Globus pallidus (tissue), 1 donor: ENCODE measurements at places on chromosomes 11 and 22.

DNA sequence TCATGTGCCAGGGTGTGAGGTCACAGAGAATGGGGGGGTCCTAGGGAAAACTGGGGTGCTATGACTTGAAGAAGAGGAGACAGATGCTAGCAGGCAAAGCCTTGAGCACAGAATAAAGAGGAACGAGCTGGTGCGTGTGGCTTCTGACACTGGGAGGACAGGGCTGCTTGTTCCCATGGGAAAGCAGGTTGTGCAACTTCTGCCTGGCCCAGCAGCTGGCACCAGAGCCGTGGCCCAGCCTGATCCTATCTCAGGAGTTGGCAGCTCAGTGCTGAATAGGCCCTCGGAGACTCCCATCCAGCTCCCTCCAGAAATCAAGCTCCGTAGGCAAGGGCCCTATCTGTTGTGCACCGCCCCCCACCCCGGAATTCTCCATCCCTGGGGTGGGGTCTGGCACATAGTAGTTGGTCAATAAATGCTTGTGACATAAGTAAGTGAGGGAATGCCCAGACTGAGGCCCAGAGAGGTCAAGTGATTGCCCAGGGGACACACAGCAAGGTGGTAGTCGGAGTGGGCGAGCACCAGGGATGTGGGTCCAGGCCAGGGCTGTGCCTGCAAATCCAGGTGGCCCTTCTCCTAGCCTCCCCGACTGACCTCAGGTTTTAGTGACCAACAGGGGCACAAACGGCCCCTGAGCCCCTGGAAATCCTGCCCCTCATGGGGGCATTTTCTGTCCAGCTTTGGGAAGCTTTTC is 19.5 kb upstream of the FADD start:
- no peak for DNase-seq

DNA sequence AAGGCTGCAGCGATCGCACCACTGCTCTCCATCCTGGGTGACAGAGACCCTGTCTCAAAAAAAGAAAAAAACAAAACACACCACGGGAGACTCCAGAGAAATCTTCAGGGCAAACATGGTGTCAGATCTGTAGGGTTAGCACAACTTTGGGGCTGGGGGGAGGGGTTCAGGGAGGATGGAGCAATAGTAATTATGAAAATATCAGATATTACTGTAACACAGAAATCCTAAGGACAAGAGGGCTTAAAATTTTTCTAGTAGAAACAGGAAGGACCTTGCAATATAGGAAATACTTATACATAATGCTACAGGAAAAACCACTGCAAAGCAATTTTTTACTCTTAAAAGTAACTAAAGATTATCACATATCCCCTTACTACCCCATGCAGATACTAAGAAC is 13.8 kb downstream of the EIF4ENIF1 start:
- no peak for DNase-seq

DNA sequence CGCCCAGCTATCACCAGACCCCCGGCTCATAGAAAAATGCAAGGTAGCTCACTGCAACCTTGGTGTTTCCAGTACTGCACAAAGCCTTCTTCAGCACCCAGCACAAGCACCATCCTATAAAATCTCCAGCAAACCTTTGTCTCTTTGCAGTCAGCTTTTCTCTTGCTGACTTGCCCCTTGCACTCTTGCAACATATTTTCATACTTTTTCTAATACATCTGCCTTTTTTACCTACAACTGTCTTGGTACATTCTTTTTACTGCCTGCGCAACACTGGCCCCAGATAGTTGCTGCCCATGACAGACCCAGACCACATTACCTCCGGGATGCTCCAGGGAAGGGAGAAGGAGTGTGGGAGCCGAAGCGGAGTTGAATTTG is 142.4 kb downstream of the MPPED1 start:
- DNase-seq, result no peak

GRCh38 chr11:45926536-45927331 is 4.3 kb downstream of the LARGE2 start:
- no peak for DNase-seq

- DNase-seq, result no peak
Measured at GRCh38 chr22:23478175-23478574, 101.9 kb downstream of the IGLL1 start.

DNA sequence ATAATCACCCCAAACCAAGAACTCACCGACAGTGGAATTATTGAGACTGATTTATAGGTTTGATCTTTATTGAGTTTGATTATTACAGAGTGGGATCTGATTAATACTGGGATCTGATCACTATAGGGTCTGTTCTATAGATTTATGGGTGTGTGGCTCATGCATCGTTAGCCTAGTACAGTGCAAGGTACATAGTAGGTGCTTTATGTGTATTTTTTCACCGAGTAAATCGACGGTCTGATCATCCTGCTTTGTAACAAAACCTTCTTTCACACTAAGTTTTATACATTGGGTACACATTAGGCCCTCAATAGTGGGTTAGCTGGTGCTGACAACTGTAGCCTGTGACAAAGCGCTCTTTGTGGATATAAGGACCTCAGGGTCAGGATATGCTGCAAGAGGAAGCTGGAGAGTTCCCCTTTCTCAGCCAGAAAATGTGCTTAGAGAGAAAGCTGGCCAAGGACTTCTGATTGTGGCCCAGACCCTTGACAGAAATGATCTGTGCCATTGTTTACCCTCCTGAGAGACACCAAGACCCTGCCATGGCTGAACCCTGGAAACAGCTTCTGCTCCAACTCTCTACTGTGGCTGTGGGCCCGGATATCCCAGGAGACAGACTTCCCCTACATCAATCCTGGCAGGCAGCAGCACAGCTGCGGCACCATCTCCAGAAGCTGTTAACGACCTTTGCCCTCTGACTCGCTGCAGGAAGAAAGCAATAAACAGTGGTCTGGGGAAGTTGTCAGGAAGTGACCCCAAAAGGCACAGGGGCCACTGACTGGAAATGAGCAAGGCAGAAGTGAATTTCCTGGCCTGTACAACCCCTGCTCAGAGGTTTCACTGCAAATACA is 16.1 kb upstream of the TPP1 start:
- DNase-seq, result peak; percentile 82

GRCh38 chr11:111604392-111605009 is 2.3 kb downstream of the SIK2 start:
- DNase-seq, result peak; percentile 80

GRCh38 chr22:21042978-21043859 is 2.5 kb upstream of the LRRC74B start:
- DNase-seq, result no peak

- DNase-seq, result no peak
Measured at GRCh38 chr11:86279747-86280146, 22.3 kb upstream of the HIKESHI start.

GRCh38 chr11:64934682-64935358 is 873 bp downstream of the GPHA2 start:
- DNase-seq, result no peak

DNA sequence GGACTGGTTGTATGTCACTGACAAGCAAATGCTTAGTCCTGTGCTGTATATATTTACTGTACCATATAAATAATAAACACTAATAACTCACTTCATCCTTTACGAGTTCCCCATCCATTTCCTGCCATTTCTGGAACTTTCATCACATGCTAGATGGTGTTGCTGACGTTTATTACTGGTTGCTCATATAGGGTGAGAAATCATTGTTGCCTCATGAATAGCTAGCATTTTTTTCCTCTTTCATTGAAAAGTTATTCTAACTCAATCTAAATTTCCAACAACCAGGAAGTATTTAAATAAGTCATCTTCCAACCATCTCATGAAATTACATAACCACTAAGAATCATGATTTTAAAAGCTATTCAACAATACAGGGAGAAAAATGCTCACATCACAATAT is 88.6 kb upstream of the RCN1 start:
- no peak for DNase-seq

- no peak for DNase-seq
Measured at GRCh38 chr22:36814801-36815200, 2.0 kb downstream of the PVALB start.

- DNase-seq, result no peak
Measured at GRCh38 chr22:36327922-36328551, 59.7 kb downstream of the MYH9 start.

- no peak for DNase-seq
Measured at GRCh38 chr11:15941206-15941770, 415.1 kb downstream of the SOX6 start.

DNA sequence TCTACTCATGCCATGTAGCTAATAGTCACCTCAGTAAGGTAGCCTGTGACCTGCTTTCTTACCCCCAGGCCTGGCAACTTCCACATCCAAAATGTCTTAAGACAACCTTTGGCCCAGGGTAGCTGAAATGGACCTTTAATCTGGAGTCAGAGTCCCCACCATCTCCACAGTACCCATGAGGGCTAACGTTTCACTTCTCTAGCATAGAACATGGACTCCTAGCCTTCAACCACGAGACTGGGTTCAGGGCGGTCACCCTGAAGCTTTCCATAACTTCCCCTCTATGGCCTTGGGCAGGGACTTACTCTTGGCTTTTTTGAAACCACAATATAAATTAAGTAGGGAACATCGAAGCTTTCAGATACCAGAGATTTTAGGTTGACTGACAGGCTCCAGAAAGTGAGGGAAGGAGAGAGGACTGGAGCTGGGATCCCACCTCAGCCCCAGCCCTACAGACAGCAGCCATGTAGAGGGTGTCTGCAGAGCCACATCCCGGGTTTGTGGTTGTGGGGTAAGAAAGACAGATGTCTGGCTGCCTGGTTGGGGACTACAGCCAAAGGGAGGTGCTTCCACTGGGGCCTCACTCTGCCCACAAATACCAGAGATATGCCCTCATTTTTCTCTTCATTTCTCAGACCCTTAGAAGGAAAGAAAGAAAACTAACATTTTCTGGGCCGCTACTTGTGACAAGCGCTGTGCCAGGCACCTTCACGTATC is 2.6 kb downstream of the TBC1D10A start:
- DNase-seq, result no peak

DNA sequence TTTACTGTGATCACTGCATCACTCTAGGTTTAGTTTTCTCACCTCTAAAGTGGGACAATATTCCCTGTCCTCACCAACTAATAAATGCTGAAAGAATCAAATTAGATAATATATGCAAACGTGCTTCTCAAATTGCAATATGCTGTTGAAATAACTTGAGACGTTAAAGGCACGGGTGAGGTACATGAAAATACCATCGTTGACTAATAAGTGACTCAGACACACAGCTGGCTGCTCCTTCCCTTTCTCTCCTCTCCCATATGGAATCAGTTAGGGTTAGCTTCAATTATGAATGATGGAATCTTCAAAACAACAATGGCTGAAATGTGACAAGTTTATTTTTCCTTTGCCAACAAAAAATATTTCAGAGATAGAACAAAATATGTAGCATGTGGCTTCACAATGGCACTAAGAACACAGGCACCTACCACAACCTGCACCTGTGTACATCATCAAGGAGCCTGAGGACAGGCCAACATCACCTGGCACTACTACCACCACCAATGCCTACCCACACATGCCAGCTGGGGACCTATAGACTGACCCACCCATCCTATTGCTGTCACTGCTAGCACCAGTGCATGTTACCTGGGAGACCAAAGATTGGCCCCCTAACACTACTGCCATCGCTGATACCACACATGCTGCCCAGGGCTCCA is 13.7 kb downstream of the GDPD4 start:
- no peak for DNase-seq

DNA sequence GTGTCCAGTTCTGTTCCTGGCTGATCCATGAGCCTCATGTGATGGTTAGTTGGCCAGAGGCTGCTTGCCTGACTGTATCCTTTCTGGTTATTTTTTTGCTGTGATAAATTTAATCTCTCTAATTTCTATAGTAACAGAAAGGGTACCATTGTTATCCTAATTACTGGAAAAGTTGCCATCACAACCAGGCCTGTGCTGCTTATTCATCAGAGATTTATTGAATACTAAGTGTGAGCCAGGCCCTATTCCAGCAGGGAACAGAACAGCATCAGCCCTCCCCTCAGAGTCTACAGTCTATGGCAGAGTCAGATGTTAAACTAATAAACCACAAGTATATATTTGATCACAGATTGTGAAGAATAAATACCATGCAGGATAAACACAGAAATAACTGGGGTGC is 86.8 kb downstream of the DEPDC5 start:
- no peak for DNase-seq

GRCh38 chr11:23893126-23893525 is 603.7 kb upstream of the LUZP2 start:
- no peak for DNase-seq

DNA sequence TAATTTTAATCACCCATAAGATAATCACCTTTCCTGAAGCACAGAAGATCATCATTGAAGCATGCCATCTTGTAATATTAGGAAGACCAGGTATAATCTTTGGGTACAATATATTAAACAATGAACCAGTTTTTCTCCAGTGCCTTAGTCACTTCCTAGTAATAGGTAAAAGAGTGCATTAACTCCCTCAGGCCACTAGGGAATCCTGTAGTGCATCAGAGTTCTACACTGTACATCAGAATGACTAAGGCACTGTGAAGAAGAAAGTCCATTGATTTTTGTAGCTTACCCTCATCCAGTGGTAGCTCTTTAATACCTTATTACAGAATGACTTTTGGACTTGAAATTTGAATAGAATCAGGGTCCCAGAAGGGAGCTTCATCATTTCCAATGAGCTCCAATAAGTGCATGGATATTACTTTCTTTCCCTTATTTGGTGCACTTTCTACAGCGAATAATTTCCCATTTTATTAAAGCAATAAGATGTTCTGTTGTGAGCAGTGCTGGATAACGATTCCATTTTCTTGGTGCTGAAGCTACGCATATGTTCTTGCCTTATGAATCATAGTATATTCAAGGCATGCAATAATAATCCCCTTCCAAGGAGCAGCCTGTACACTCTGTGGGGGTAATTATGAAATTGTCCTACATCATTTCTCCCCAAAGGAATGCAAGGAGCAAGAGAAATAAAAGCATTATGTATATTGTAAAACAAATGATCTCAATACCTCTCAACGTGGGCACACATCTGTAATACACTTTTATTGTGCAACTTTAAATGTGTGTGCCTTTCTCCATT is 4.7 kb downstream of the C11orf87 start:
- DNase-seq, result no peak

- no peak for DNase-seq
Measured at GRCh38 chr22:33841281-33842005, 78.8 kb downstream of the LARGE1 start.

DNA sequence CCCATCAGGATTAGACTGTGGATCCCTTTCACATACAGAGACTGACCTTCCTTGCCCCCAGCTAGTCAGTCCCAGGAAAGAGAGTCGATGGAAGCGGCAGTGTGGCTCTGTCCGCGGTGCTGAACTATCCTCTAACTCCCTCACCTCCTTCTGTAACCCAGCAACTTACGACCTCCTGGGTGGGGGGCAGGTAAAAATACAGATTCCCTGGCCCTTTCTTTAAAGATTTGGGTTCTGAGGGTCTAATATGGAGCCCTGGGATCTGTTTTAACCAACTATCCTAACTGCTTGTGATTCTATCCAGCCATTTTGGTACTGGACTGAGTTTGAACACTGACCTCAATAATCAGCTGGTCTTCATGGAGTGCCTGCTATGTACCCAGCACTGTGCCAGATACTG is 23.2 kb downstream of the MFNG start:
- no peak for DNase-seq
